ENCODE measurements at places on chromosomes 13 and 19. TPM values are rescaled to one million over a fixed set of nuclear protein-coding genes. Genes with fewer than 3 reads are reported as not detected.

DNA sequence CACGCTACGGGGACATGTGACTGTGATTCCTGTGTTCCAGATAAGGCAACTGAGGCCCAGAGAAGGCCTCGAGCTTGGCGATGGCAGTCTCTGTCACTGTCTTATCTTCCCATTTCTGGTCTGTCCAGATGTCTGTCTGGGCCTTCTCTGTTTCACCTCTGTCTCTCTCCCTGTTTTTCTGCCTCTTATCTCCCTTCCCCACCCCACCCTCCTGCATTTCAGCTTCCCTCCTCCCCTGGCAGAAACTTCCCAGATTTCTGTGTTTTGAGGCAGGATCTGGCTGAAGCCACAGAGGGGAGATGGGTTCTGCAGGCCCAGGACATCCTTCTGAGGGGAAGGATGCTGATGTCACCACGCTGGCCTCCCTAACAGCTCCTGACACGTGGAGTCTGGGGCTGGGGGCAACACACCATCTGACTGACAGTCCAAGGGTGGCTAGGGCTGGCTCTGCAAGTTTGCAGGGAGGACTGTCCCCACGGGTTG is 14.4 kb downstream of the PAK4 start:
- DNase-seq = no peak

- DNase-seq = peak; percentile 33
Measured at GRCh38 chr19:22882797-22883196, 50.7 kb downstream of the ZNF723 start.

The CEACAM3 gene
- total RNA-seq = not detected

The ZNF534 gene
- not detected for total RNA-seq

GRCh38 chr19:16336571-16336970 is 11.9 kb downstream of the KLF2 start:
- DNase-seq = no peak

Measured in MCF 10A (cell line).